Gastrocnemius medialis (tissue), 4 donors: ENCODE measurements at places on chromosomes 7 and 10. TPM values are rescaled to one million over a fixed set of nuclear protein-coding genes. Genes with fewer than 3 reads are reported as not detected.

Gene CHST12
- total RNA-seq, result 9.0 TPM

Gene SLC39A12
- total RNA-seq, result not detected

Gene GJD4
- total RNA-seq, result not detected

Gene PKD2L1
- not detected for total RNA-seq

Gene SERPINE1
- total RNA-seq, result 5.9 TPM

Gene REEP3
- 32.0 TPM for total RNA-seq

Gene ABHD11
- total RNA-seq, result 6.4 TPM

Gene CASTOR2
- total RNA-seq, result 199 TPM

Gene WNT16
- not detected for total RNA-seq

Gene VWC2
- total RNA-seq, result not detected

GRCh38 chr10:63133821-63134557 is 861 bp downstream of the NRBF2 start:
- no peak for DNase-seq

DNA sequence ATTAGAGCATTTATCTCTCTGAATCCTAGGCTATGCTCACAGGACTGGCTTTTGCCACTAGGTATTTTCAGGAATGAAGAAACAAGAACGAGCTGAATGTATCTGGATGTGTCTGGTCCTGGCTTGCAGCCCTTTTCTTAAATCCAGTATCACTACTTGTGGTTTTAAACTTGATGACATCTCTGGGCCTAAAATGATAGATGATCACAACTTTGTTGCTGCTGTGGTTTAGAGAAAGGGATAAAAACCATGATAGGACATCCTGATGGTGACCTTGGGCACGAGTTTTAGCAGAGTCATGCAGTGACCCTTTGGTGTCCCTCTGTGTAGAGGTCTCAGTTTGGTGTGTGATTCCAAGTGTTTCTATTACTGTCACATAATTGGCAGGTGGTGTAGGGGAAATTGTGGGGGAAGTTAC is 31.7 kb upstream of the SEMA3C start:
- peak; percentile 19 for DNase-seq

DNA sequence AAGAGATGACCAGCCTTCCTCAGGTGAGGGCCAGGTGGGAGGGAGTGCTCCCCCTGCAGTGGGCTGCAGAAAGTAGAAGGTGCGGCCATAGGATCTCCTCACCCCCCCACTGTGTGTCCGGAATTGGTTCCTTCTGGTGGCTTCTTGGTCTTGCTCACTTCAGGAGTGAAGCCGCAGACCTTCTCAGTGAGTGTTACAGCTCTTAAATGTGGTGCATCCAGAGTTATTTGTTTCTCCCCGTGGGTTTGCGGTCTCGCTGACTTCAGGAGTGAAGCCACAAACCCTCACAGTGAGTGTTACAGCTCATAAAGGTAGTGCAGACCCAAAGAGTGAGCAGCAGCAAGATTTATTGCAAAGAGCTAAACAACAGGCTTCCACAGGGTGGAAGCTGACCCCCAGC is 90.3 kb upstream of the NPS start:
- no peak for DNase-seq

- DNase-seq, result no peak
Observed at GRCh38 chr10:42598249-42598873, 40.0 kb downstream of the ZNF33B start.

DNA sequence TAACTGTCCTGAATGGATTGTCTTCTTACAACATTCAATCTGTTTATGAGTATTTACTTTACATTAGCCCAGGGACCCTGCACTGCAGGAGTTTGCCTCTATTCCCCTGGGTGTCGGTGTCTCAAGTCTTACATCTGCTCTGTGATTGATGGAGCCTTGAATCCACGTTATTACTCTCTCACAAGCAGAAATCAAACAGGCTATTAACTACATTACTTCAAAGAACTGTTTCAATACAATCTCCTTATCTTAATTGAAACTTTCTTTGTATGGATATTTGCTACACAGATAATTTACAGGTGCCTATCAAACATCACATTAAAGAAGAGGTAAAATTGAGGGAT is 3.1 kb upstream of the ARID5B start:
- DNase-seq, result no peak

- no peak for DNase-seq
Observed at GRCh38 chr10:13422800-13423199, 74.7 kb upstream of the SEPHS1 start.

- DNase-seq, result no peak
Observed at GRCh38 chr7:142331941-142332340, 74.1 kb upstream of the PRSS58 start.

DNA sequence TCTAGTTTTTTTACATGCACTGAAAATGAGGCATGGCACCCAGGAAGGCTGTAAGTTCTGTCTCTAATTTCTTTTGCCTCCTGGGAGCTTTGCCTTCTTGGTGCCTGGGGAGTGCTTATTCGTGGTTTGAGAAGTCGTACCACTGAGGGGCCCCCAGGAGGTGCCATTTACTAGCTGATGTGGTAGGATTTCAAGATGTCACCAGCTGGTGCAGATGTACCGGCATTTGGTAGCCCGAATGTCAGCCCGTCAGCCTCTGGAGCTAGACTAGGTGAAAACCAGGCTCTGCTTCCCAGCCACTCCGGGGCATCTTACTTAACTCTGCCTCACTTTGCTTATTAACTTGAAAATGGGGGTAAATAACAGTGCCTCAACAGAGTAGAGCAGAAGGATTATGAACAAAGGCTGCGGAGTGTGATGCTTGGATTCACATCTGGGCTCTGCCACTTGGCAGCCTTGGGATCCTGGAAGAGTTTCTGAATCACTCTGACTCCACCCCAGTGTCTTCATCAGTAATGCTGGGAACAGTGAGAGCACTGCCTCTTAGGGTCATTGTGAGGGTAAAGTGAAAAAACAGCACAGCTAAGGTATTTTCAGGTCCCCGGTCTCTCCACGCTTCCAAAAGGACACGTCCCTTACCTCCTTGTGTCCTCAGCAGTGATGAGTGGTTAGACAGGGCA is 31.4 kb upstream of the BTBD16 start:
- DNase-seq, result no peak

DNA sequence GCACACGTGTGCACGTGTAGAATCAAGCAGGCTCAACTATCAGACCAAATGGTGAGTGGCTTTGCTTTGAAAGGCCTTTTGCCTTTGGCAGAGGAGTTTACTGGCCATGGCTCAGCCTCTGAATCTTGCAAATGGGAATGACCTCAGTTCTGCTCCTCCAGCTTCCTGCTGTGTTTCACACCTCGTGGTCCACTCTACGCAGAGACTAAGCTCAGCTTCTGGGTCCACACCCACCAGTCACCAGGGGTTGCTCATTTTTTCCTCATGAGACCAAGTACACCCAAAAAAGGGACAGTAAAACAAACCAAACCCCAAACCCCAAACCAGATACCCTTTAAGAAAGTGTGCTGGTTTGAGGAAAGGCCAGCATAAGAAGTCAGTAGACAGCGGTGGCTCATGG is 236.4 kb downstream of the DNAJB6 start:
- no peak for DNase-seq

GRCh38 chr10:101237081-101237981 is 8.1 kb upstream of the LBX1 start:
- no peak for DNase-seq

- DNase-seq, result peak; percentile 55
Observed at GRCh38 chr7:69739931-69740431, 141.7 kb downstream of the AUTS2 start.

DNA sequence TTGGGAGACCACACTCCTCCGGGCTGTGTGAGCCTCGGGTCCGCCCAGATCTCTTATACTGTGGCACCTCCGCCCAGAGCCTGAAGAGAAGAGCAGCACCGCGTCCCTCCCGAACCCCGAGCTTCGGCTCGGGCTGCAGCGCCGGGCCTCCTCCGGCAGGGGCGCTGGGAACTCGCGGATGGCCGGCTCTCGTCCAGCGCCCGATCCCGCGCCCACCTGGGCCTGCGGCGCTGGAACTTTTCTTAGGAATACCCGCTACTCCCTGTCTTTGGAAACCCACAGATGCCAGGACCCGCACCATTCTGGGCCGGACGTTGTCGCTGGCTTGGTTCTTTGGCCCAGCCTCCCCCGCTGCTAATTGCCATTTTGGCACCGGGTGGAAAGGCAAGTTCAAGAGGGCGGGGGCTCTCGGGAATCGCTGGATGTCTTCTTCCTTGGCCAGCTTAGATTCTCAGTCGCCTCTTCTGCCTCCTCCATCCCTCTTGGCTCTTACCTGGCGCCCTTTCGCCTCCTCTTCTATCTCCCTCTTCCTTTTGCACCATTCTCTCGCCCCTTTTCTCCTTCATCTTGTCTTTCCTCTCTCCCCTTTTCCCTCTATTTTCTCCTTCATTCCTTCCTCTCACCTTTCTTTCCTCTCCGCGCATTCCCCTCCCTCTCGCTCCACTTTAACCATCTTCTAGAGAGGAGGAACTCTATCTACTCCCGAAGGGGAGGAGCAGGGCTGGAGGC is 2.1 kb upstream of the SORCS3 start:
- no peak for DNase-seq

DNA sequence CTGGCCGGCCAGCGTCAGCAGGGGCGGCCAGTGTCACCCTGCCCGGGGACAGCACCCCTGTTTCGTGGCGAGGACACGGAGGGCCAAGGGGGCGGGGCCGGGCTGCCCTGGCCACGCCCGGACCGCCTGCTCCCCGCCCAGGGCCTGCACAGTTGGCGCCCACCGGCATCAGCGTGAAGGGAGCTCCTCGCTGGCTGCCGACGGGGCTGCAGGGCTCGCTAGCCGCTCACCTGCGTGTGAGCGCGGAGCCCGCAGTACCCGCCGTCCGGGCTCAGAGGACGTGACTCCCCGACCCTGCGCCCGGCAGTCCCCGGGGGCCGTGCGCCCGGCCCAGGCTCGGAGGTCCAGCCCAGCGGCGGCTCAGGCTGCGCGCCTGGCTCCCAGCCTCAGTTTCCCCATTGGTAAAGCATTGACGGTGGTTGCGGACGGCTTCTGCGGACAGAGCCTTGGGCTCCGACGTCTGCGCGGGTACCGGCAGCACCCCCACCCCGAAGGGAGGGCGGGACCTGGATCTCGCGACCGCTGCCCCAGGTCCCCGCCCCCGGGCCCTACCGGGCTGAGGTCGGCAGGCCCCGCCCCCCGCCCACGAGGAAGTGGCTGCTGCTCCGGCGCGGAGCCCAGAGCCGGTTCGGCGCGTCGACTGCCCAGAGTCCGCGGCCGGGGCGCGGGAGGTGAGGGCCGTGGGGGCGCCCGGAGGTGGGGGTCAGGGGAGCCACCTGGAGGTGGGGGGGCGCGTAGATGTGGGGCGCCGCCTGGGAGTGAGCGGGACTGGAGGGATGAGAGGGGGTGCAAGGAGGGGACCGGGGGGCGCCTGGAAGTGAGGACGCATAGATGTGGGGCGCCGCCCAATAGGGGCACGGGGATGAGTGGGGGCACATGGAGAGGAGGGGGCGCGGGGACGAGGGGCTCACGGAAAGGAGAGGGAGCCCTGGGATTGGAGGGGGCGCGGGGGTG is at the start of gene ARPC1B:
Gene ARPC1B (plus strand): TSS at position 620 of the 954 bp plus-strand sequence. CDS start 10,985 bp downstream, outside the sequence.
- peak; percentile 58 for DNase-seq

DNA sequence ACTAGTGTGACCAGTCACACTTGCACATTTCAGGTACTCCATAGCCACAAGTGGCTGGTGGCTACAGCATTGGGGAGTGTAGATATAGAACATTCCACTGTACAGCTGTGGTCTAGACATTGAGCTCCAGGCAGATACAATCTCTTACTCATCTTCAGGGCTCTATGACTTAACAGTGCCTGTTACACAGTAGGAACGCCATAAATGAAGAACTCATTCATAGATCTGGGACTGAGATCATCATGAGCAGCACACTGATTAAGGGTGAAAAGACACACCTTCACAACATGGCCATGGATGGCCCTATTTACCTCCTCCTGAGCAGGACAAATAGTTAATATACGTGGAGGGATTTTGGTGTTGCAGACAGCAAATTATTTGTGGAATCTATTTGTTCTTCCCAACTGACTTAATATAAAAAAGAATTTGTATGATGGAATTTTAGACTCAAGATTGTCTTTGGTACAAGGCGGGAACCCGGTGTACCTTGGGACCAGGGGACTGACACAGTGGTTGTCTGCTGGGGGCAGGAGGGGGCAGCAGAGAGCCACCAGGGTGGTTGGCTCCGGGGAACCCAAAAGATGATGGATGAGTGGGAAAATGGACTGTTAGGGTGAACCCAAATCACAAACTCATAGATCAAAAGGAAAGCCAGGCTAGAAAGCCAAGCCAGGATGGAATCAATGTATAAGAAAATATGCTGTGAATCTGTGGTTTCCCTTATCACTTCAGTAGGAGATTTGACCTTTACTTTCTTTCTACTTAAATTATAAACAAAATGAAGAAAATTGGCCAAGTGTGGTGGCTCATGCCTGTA is 24.3 kb upstream of the CPA2 start:
- peak; percentile 33 for DNase-seq
